ENCODE measurements at places on chromosomes 11 and 22.

DNA sequence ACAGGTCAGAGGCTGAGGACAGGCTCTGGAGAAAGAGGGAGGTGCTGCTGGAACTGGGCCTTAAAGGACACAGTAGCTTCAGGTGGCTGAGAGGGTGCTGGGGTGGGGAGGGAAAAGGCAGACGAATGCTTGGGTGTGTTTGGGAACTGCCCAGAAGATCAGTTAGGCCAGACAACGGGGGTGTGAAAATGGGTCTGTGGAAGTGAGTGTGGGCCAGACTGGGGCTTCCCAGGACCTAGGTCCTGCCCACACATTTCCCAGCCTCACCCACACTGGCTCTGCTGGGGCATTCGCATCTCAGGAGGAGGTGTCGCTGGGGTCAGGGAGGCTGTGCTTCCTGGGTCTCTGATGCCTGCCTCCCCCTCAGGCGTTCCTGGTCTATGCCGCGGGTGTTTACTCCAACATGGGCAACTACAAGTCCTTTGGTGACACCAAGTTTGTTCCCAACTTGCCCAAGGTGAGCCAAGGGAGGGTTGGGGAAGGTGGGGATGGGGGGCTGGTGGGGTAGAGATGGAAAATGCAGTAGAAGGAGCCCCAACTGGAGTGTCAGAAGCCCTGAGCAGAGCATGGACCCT lies 4.7 kb downstream of the DPP3 start:
- no peak for DNase-seq

GRCh38 chr11:65944191-65944590 lies 1.1 kb upstream of the TSGA10IP start:
- no peak for DNase-seq

- no peak for DNase-seq
Measured at GRCh38 chr11:121586750-121587149, 134.0 kb upstream of the SORL1-AS1 start.

DNA sequence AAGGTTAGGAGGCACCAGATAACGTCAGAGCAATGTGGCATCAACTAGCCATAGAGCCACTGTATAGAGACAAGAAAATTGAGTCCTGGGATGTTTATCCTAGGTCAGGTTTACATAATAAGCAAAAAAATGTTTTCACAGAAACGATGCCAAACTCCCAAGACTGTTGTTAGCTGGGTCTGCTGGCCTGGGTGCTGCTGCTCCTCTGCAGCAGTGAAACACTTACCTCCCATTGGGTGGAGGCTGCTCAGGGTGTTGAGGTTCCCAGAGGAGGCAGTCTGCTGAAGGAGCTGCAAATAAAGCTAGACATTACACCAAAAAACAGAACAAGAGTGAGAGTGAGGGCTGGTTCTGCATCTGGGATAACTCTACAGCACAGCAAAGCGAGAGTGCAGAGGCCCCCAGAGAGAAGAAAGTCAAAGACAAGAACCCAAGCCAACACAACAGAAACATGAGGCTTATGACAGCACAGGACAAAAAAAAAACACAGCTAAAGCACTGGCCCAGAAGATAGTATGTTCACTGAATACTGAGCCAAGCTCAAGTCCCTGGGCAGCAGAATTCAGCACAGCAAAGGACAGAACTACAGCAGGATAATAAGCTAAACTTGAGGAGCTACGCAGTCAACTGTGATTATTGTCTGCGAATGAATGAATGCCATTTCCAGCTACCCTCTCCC lies 29.9 kb upstream of the RAPSN start:
- DNase-seq: no peak

DNA sequence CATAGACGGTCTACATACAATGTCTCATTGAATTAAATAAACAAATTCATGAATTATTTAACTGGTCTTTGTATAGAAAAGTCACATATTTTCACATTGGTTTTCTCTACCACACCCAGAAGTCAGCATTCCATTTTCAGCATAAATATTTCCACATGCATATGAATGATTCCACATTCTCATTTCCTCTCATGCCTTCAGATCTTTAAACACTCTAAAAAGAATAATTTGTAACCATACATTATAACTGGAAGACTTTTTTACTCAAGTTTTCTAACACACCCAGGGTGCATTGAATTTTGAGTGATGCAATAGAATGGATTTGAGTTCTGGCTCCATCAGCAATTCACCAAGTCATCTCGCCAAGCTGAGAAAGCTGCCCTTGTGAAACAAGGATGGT lies 501.8 kb upstream of the TENM4 start:
- no peak for DNase-seq
